AG08395 (cell line): ENCODE measurements at places on chromosomes 4 and X.

DNA sequence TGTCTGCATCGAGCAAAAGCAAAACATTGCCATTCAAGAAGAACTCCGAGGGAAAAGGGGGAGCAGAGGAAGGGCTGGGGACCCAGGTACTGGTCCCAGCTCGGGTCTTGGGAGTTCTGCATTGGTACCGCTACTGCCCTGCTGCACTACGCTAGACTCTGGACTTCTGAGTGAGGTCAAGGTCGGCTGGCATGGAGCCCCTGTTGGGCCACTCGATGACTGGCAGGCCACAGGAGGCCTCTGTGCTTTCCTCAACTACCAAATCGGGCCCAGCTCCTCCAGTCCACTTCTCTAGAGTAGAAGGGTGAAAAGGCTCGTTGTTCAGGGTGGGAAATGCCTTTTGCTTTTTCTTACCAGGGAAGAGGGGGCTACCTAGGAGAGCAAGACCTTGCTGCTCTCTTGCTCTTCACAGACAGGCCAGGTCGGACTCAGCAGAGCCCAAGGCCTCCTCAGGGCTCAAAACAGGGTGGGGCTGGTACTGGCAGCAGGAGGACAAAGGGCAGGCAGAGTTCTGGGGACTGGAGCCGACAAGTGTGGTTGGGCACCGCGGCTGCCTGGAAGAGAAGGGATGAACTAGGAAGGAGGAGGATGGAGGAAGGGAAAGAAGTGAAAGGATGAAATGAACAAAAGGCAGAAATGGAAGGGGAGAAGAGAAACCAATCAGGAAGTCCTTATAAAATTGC is 8.9 kb upstream of the IRAK1 start:
- no peak for DNase-seq

GRCh38 chr4:82810176-82810575 is 11.6 kb upstream of the SCD5 start:
- DNase-seq = no peak

- no peak for DNase-seq
Observed at GRCh38 chr4:179626687-179627086, 2184.4 kb upstream of the AGA start.

DNA sequence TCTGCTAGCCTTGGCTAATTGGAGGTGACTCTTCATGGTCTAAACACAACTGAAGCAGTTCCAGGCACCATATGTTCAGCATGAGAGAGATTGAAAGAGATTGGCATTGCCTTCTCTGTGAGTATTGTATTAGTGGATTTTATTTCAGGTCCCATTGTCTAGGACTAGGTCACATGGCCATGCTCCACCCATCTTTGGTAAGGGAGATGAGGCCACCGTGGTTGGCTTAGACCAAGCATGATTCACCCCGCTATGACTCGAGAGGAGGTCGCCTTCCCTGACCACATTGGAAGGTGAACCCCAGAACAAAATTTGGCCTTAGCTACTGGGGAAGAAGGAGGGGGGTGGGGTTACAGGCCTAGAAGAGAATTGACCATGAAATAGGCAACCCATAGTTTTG is 109.9 kb upstream of the BCOR start:
- DNase-seq = peak; percentile 34

DNA sequence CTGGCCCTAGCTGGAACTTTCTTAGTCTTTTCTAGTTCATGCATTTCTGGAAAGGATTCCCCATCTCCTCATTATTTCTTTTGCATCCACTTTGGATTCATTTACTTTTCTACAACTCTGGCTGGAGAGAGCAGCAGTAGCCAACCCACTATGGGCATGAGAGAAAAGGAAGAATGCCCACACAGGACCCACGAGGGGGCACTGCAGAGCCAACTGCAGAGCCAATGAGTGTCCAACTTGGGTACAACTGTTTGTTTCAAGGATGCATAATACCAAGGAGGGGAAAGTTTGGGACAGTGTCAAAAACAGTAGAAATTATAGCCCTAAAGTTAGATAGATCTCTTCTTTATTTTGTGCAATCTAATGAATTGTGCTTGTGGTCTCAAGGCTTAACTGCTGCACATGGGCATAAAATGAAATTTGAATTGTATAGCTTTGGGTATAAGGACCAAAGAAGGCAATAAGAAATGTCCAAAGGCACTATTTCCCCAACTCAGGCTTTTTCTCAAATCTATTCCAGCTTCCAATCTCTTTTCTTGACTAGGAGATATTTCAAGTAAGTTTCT is 230.6 kb downstream of the NSUN7 start:
- peak; percentile 41 for DNase-seq

GRCh38 chr4:115165503-115165902 is 52.1 kb upstream of the NDST4 start:
- no peak for DNase-seq

DNA sequence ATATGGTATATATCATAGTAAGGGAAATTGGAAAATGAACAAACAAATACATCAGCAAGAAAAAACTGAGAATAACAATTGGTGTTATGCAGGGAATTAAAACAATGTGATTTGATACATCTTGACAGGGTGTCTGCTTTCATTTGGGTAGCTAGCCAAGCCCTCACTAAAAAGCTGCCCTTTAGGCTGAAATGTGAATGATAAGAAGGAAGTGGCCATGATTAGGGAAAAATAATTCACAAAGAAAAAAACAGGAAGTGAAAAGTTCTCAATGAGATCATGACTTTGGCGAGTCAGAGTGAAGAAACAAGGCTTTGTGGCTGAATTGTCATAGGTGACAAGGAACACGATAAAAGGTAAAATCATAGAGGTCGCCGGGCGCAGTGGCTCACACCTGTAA is 675.8 kb upstream of the SLIT2 start:
- no peak for DNase-seq

DNA sequence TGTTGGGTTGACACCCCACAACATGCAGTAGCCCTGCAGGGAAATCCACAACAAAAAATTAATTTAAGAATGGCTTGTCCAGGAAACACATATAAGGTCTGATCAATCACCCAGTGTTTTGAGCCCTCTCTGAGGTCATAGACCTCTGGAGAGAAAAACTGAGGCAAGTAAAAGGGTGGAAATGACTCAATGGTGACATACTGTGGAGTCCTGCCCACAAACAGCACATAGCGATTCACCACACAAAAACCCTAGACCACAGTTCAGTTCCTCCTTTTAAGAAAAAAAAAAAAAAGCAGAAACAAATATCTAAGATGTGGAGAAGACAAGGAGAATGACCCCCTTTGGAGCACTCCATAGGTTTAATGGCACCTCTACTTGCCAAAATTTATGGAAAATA is 2691.0 kb downstream of the PCDH7 start:
- DNase-seq = no peak

DNA sequence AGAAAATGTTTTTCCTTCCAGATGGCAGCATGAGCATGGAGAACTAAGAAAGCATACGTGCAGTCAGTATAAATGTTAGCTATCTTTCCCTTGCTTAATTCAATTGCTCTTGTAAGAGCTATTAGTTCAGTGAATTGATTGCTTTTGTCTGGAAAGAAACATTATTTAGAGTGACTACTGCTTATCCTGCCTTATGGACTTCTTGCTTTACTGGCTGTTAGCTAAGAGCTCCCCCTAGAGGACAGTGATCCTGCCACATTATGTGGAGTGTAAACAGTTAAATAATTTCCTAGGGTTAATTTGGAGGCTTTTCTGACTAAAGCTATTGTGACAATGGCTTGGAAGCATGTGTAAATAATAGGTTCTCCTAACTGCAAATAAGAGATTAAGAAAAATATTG is 1402.4 kb downstream of the FAM133A start:
- DNase-seq = peak; percentile 16

- DNase-seq = no peak
Observed at GRCh38 chr4:98448908-98449307, 187.7 kb downstream of the RAP1GDS1 start.

DNA sequence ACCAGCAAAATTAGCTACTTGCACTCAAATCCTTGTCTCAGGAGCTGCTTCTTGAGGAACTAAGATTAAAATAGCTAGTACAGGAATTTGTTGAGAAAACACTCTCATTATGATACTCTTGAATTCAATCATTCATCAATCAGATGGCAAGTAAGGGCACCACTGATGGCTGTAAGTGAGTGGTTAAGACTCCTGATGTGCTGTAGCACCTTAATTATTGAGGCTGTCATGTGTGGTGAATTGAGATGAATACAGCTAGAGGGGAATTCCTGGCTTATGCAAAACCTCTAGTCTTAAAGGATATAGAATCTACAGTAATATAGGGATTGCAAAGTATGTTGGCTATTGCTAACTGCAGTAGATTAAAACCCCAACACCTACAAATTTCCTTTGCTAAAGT is 509.1 kb downstream of the IQCM start:
- DNase-seq = no peak

DNA sequence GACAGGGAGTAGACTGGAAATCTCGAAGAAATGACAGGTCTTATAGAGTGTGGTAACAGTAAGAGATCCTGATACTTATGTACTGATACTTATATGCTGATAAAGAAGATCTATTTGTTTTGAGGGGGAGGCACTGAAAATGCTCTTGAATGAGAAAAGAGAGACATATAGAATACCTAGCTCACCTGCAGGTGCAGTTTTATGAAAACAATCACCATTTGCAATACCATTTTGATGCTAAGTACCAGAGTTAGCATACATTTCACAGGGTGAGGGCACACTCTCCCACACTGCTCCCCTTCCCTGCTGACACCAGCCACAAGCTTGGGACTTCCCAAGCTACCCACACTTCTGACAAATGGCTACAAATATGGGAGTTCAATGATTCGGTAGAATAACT is 1490.1 kb upstream of the IGFBP7 start:
- DNase-seq = no peak

DNA sequence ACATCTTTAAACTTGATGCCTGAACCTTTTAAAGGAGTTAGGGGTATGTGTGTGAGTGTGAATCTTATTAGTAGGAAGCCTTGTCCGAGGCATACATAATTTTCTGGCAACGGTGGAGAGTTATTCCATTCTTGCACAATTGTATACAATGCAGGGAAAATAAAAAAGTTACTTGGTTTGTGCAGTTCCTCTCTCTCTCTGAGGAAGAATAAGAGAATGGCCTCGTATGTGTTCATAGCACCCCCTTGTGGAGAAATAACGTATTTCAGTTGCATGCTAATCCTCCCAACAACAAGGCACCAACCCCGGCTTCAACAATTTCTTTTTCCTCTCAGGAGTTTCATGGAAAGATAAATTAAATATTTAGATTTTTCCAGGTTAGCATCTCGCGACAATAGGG is 33.7 kb upstream of the FGF13 start:
- DNase-seq = peak; percentile 61

DNA sequence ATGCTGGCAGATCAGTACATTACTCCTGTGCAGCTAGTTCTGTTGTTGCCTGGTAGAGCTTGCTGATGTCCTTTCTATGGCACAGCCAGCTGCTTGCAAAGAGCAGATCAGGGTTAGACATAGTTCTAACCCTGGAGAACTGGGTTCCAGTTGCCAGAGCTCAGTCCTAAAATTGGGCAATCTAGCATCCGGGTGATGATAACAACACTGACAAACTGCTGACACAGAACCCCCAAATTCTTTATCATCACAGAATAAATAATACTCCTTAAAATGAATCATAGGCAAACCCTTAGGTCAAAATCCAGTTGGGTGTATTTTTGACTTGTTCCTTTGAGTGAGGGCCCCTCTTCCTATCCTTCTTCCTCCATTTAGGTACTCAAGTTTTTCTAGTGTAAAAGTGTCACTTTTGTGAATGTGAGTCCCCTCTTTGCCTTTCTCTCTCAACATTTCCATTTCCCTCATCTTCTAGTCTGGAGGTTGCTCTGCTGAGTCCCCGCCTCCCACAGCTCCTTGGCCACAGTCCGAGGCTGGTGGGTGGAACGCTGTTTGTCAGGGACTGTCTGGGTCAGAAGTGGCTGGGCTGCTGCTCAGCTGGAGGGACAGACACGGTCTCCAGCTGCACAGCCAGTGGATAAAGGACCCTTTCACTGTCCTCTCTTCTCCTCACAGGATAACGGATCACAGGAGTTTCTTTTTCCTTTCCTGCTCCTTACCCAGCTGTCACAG is 93.6 kb upstream of the RASGEF1B start:
- peak; percentile 23 for DNase-seq

- DNase-seq = no peak
Observed at GRCh38 chrX:103187953-103188475, 26.9 kb upstream of the BEX4 start.

DNA sequence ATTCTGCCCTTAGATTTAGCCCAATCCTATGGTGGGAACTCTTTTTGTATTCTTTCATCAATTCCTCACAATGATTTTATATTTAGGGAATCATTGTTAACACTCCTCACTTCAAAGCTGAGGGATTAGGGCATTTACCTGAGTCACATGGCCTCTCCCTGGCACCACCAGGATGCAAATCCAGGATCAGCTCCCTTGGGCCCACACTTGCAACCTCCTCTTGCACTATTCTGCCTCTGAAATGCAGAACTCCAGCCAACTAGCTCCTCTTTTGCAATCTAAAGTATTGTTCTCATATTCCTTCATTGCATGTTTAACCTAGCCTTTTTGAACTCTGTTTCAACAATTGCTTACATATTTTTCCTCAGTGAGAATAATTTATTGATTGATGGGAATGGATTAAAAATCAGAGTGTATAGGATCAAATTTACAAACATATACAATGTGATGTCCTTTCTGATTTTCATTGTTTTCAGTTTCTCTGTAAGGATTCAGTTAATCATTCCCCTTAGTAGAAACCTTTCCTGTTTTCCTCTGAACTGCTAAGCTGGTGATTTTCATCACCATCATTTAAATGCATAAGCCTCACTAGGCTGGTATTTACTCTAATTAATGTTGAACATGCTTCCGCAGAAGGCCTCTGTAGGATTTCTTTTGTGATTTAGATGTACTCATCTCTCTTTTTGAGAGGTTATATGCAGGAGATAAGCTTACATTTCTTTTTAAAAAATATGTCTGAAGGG is 3.3 kb upstream of the RELL1 start:
- DNase-seq = no peak

- DNase-seq = no peak
Observed at GRCh38 chrX:68697036-68697435, 49.6 kb downstream of the STARD8 start.

- DNase-seq = no peak
Observed at GRCh38 chr4:2354760-2355159, 63.7 kb downstream of the ZFYVE28 start.

GRCh38 chrX:46072791-46073190 is 472.4 kb downstream of the ZNF674 start:
- no peak for DNase-seq
